ENCODE measurements at places on chromosomes 4 and X.

DNA sequence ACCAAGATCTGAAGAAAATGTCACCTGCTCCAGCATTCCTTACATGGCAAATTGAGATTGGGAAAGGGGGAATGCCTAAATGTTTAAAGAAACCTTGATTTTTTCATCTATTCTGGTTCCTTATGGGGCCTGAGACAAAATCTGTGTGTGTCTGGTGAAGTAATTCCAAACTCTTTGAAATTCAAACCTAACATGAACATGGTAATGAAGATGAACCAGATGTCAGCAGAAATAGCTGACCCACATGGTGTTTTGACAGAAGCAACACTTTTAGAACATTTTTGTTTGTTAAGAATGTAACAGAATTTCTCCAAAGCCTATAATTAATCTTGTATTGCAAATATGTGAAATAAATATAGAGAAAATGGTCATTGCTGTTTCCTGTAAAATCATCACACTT, 133.0 kb downstream of the PARM1 start:
- DNase-seq, result no peak

DNA sequence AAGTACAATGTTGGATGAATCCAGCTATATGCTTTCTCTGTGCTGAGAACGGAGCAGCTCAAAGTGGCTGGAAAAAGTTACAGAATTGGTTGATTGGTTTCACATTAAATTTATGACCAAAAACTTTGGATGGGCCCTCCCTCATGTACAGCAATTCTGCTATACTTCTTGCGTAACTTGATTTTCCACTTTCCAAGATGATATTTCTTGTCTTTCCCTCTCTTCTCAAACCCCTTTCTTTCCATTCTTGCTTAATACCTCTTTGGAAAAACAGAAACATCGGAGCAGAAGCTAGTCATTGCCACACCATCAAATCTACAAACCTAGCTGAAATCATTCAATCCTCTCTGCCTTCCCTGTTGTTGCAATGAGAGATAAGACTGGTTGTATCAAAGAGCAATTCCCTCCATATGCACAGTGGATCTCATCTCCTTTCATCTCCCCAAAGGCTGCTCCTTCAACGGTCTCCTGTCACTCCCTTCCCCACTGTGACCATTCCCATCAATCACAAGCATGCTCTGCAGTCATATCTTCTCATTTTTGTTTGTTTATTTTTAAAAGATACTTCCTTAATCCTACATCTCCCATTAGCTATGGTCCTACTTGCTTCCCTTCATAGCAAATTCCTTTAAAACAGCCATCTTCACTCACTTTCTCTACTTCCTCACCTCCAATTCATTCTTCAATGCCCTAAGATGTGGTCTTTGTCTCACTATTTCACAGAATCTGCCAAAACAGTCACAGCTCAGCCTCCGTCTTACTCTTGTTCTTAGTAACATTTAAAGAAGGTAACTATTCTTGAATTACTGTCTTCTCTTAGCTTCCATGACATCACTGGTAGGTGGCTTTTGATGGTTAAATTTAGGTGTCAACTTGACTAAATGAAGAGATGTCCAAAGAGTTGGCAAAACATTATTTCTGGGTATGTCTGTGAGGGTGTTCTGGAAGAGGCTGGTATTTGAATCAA, 145.5 kb downstream of the FAM13A start:
- DNase-seq, result no peak

DNA sequence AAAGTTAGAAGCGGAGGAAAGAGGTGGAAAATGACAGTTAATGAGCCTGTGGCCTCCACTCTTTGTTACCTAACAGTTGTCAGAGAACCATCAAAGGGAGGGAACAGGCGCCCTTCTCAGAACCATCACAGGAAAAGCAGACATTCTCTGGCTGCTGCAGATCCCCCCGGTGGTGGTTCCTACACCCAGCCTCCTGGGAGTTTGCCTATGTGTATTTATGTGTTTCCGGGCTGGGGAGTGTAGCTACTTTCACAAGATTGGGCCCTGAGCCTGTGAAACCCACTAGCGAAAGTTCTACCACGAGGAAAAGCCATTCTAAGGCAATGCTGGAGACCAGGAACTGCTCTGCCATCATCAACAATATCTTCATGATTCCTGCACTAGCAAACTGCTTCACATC, 52.7 kb upstream of the BCOR start:
- no peak for DNase-seq

- DNase-seq, result no peak
Measured at GRCh38 chr4:152399246-152399645, 136.6 kb downstream of the FBXW7 start.

DNA sequence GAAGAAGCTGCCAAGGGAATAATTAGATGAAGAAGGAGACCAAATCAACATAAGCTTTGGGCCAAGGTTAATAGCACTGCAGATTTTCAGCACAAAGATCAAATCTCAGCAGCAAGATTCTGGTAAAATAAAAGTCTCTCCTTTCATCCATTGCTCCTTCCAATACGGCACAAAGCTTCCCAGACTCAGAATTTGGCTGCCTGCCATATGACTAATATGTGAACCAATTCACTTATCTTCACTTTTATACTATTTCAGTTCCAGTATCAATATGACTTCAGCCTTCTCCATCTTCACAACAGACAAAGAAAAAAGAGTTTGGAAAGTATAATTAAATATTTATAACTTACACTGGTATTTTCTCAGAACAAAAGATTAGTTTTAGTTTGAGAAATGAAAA, 978.3 kb upstream of the GRID2 start:
- no peak for DNase-seq

DNA sequence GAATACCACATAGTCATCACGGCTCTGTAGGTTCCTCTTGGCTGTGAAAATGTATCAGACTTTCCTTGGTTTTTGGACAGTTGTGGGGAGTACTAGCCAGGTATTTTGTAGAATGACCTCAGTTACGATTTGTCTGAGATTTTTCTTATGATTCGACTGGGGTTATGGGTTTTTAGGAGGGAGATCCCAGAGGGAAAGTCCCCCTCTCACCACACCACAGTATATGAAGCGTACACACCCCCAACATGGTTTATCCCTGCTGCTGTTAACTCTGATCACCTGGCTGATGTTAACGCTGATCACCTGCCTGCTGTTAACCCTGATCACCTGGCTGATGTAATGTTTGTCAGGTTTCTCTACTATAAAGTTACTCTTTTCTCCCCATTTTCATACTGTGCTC, 72.6 kb downstream of the ANAPC4 start:
- no peak for DNase-seq

DNA sequence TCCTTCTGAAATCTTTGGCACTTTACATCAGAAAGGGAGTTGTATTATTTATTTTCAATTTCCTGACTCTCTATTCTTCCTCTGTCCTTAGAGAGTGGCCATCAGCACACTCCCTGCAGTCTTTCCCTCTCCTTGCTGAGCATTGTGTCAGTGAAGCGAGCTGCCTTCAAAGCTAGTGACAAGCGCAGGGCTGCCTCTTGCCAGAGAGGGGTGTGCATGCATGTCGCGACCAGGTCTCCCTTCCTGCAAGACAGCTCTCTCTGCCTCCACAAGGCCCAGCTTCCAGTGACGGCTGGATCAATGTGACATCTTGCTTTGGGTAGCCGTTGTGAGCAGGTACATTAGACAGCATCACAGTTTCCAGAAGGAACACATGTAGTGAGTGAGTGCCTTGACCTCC, 810.9 kb upstream of the TENM3 start:
- DNase-seq, result no peak

DNA sequence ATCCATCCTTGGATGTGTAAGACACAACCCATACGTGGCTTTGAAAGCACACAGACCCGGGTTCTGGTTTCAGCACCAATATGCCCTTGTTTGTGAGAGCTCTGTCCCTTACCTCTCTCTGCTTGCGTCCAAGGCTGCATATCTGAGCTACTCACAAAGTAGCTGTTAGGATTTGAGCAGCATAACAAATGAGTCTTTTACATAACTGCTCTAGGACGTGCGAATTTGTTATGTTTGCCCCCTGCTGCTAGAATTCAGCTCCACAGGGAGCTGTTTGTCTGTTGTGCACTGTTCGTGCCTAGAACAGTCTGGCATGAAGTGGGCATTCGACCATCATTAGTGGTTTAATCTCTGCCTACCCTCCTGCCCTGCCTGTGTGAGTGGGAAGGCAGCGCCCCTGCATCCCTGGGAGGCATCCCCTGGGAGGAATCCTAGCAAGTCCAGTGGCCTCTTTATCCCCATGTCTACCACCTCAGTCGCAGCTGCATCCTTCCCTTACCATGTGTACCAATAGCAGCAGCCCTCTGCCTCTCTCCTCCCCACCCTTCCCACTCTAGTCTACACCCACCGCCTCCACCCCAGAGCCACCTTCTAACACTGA, 42.1 kb downstream of the SLC2A9 start:
- no peak for DNase-seq

Data from Right ventricle myocardium superior (tissue), 1 donor.